ENCODE measurements at places on chromosomes 4 and X.

DNA sequence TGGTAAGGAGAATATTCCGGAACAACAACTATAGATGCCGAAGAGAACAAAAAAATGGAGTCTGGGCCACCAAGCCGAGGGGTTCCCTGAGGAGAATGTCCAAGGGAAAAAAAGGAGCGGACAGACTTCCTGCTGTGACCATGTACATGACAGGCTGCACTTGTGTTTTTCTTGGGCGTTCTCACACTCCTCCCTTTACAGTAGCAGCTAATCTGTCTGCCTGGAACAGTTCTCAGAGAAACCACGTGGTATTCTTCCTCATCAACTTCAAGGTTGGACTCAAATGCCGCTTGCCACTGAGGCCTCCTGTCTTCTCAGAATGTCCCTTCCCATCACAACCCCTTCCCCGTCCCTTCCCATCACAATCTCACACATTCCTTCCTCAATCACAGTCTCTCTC is 30.8 kb upstream of the MTNR1A start:
- no peak for DNase-seq

GRCh38 chr4:37745946-37746345 is 59.8 kb upstream of the RELL1 start:
- peak; percentile 51 for DNase-seq

GRCh38 chr4:154562697-154563254 is at the start of gene FGB:
Gene FGB, plus strand, starts transcription at chr4:154563011. Its CDS starts 8 bp downstream, at chr4:154563019.
- DNase-seq = no peak

GRCh38 chr4:130675266-130675665 is 1579.3 kb downstream of the C4orf33 start:
- no peak for DNase-seq

DNA sequence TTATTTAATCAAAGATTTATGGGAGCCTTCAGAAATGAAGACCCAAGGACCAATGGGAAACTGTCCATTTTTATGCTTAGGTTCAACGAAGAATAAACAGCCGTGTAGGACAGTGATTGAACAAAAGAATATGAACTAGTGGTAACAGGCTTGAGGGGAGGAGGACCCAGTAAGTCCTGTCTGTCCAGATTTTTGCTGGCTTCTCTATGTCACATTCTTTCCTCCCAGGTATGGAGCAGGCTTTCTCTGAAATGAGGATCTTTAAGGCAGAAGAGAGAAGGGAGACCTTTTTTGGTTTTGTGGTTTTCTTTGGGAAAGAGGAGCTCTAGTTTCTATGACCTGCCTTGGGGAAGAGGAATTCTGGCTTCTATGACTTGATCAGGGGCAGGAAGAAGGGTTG is 74.1 kb downstream of the BANK1 start:
- DNase-seq = no peak

DNA sequence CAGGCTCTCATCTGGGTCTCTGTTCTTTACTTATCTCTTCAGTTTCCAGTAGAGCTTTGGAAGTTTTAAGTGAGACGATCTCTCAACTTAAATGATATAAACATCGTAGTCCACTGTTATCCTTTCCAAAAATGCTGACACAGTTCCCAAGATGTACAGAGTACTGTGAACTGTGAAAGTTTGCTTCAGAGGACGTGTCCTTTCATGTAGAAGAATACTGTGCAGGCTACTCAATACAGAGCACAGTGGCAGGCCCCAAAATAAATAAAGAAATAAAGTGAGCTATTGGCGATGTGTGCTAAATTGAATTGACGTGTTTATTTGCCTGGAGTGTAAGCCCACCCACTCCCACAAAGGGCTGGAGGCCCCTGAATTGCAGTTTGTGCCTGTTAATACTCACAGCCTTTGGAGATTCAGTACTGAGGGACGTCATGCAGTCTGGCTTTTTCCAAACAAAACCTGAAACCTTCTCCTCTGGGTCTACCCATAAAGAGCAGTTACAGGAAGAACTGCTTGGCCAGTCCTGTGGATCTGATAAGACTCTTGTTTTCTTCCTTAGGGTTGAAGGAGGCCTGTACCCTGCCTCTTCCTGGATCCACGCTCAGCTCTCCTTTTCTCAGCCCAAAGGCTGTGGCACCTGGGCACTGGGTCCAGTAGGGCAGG is 66.1 kb downstream of the SOWAHB start:
- no peak for DNase-seq

- no peak for DNase-seq
Measured at GRCh38 chrX:6661736-6662135, 126.8 kb upstream of the VCX3A start.

DNA sequence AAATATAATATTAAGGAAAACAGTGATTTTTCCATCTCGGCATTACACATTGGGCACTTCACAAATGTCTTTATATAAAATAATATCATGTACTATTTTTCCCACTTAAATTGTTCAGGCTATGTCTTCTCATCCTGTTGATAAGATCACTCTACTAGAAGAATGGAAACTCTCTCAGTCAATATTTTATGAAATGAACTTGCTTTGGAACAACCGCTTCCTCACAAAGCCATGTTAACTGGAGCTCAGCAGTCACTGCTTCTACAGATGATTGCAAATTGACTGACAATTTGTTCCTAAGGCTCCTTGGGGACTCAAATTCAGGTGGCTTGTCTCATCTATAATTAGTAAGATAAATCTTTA is 127.5 kb upstream of the CBR4 start:
- no peak for DNase-seq

DNA sequence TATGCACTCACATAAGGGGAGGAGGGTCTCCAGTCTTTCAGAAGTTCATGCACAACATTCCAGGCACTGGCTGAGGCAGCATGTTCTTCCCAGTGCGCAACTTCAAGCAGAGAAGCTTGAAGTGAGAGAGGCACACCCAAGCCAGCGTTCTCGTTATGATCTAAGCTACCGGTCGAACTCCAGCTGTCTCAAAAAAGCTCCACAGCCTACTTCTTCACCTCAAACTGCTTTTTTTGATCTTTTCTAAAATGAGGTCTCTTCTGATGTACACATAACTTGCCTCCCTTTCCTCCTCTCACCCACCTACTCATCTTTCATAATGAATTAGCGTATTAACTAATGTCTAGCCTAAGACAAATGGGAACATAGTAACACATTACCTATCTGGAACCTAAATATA is 25.3 kb downstream of the GPC4 start:
- DNase-seq = no peak

DNA sequence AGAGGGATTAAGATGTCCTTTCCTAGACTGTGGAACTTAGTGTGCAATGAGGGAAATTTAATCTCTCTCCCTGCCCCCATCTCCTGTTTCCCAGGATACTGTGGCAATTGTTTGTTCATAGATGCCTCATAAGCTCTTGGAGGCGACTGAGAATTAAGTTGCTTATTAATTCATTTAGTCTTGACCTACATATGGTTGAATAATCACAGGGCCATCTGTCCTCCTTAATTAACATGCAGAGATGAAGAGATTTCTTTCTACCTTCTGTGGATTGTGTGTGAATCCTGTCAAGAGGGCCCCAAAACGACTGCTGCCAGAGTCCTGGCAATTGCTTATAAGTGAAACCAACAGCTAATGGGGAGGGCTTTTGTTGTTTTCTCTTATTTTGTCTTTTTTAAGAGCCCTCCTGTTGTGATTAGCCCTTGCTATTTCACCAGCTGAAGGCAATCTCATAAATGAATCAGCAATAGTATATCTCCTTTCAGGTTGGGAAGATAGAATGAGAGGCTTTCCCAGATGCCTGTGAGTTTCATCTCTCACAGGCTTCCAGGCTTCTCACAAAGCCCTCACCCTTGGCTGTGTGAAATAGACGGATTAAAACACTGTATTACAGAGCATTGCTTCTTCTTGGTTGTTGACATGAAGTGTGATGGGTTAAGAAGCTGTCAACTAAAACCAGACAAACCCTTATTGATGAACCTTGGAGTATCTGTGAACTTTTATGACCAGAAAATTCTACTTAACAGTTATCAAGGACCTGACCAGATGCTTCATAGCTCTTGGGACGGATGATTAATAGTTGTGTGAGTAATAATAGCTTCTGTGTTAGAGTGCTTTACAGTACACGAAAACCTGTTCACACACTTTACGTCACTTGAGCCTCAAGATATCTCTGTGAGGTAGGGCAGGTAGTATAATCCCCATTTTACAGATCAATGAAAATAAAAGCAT is 58.5 kb downstream of the PGRMC2 start:
- DNase-seq = peak; percentile 22

- peak; percentile 83 for DNase-seq
Measured at GRCh38 chr4:4677556-4678522, 136.0 kb upstream of the STX18 start.
